ELR (cell line): ENCODE measurements at places on chromosomes 6 and 20.
A peak's percentile ranks its signal among the peaks of the same experiment; 100 is the strongest.

DNA sequence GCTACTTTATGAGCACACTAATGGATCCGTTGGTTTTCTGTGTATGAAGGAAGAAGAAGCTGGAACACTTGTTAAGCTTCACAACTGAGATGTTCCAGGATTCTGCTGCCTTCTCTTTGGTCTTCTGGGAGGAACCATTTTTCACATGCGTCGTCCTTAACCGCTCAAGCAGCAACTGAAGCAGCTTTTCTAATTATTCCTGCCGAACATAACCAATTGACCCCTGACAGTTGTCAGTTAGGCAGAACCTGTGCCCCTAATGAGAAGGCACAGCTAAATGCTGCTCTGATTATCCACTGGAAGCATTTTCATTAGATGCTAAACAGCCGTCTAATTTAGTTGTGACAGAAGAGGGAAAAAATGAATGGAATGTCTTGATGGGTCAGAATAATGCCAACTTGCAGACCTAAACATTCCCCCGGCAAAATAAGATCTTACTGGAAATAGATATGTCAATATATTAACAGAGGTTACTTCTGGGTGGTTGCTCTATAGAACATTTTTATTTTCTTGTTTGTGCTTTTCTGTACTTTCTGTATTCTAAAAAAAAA is 85.0 kb upstream of the SMLR1 start:
- DNase-seq = peak; percentile 42

GRCh38 chr6:74000666-74001490 is 304.9 kb downstream of the CD109 start:
- no peak for DNase-seq

DNA sequence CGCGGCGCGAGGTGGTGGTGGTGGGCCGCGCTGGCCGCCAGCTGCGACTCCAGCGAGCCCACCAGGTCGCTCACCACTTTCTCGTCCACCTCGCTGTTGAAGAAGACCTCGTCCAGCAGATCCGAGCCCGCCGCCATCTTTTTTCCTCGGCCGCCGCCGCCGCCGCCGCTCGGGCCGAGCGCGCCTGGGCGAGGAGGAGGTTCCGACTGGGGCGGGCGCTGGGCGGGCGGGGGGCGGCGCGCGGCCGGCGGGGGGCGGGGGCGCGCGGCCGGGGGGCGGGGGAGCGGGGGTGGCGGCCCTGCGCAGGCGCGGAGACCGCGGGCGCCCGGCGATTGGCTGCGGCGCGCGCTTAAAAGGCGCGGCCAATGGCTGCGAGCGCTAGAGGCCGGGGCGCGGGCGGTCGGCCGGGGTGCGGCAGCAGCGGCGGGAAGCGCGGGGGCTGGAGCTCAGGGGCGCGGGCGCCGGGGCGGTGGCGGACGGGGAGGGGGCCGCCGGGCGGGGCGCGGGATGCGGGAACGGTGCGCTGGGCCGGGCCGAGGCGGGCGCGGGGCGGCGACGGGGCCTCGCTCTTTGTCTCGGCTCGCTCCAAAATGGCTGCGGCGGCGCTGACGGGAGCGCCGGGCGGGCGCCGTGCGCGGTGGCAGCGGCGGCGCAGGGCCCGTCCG is at the start of gene TAF4:
Gene TAF4 (minus strand): TSS at position 208 of the 665 bp plus-strand sequence. CDS start 71 bp downstream, at position 137.
- DNase-seq = peak; percentile 82

GRCh38 chr6:125154761-125155135 is 1.2 kb downstream of the TPD52L1 start:
- peak; percentile 5 for DNase-seq

- DNase-seq = no peak
These were observed 158.9 kb downstream of the SMOC2 start for GRCh38 chr6:168599769-168600330.

GRCh38 chr20:44388466-44389023 is 33.0 kb downstream of the HNF4A start:
- DNase-seq = peak; percentile 90

GRCh38 chr6:24831771-24832716 is 33.3 kb upstream of the ARMH2 start:
- DNase-seq = no peak

DNA sequence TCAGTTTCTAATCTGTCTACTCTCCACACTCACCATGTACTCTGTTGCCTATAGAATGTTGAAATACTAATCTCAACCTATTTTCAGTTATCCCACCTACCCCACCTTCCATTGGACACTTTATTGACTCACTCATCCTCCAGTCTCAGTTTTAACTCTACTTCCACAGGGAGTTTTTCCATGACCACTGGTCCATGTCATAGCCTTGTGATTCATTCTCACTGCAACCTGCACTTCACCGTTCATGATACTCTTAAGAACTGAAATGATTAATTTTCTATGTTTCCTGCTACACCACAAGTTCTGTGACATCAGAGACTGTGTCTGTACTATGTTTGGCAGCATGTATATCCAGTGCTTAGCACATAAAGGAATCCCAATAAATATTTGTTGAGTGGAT is 122.8 kb upstream of the HSF2 start:
- no peak for DNase-seq

GRCh38 chr6:35046862-35047261 is 94.3 kb downstream of the TCP11 start:
- no peak for DNase-seq

GRCh38 chr6:11542863-11543262 is 5.3 kb downstream of the TMEM170B start:
- no peak for DNase-seq

DNA sequence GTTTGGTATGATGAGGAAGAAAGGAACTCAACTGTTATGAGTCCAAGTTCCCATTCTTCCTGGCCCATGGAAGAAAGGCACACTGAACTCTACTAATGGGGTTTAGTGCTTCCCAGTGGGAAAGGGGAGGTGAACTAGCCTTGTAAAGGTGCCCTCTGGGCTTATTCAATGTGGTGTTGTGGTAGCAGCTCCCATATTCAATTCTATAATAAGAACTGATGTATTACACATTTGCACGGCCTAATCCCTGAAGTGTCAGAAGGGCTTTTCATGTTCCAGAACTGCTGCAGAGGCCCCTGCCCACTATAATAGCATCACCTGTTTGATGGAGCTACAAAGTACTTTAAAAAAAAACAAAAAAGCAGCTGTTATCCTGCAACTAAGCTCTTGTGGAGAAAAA is 17.1 kb downstream of the PRKN start:
- no peak for DNase-seq

- no peak for DNase-seq
These were observed 220.6 kb upstream of the UFL1 start for GRCh38 chr6:96301023-96301422.

DNA sequence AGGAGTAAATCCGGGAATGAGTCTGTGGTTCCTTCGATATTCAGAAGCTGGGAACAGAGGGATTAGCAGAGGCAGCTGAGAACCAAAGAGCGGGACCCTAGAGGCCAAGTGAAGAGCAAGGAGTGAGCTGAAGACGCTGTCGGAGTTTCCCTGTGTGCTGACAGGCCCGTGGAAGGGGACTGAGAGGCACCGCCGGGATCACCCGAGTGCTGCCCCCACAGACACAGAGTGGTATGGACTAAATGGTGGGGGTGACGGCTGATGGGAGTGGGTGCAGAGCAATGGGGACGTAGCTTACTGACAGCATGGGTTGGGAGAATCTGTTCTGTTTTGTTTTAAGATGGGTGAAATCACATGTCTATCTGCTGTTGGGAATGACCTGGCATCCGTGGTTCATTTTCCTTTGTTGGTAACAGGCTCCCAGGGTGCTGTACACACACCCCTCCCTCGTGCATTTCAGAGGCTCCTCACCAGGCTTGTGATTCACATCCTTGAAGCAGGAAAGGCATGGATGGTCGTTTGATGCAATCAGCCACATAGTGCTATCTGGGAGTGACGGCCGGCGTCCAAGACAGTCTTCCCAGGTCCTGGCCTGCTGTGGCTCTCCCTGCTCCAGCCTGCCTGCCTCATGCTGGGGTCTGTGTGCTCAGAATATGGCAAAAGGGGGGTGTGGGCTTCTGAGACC is 97.4 kb downstream of the THBS2 start:
- DNase-seq = peak; percentile 55

DNA sequence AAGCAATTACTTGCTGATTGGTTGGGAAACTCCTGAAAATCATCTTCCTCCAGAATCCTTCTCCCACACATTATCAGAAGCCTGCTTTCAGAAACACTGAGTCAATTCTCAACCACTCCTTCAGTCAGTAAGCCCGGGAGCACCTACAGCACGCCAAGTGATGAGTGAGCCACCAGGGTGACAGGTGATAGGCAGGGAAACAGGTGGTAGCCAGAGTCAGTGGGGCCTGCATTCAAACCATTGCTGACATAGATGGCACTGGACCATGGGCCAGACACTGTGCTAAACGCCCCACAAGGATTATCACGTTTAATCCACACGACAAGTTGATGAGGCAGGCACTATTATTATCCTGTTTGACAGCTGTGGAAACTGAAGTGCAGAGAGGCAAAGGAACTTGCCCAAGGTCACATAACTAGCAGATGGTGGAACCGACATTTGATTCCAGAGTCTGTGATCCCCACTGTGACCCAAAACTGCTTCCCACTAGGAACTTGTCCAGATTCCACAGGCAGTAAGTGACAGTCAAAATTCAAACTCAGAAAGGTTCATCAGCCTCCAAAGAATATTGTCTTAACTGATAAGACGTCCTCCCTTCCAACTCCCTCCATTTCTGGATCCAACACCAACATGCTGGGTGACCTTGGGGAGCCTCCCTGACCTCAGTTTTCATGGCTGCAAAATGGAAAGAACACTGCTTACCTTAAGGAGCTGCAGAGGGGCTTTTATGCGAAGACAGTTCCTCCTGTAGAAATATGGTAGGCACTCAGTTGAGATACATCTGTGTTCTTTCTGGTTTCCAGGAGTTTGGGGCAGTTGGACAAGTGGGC is 23.9 kb upstream of the TOP1 start:
- peak; percentile 68 for DNase-seq

DNA sequence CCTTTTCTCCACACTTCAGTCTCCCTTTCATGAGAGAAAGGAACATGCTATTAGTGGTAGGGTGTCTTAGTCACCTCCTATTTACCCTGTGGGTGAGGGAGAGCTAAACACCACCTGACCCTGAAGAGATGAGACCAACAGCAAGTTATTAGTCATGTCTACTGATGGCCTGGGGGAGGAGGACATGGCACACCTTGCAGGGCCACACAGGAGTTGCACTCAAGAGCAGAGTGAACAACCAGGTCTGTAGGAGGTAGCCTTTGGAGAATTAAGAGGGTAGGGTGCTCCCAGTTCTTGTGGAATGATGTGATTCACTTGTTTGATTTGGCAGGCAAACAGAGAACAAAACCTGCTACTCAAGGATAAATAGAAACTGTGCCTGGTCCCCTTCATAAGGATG is 82.7 kb upstream of the FABP7 start:
- DNase-seq = peak; percentile 83

- no peak for DNase-seq
These were observed 98.2 kb downstream of the CLIC5 start for GRCh38 chr6:45917439-45917838.

DNA sequence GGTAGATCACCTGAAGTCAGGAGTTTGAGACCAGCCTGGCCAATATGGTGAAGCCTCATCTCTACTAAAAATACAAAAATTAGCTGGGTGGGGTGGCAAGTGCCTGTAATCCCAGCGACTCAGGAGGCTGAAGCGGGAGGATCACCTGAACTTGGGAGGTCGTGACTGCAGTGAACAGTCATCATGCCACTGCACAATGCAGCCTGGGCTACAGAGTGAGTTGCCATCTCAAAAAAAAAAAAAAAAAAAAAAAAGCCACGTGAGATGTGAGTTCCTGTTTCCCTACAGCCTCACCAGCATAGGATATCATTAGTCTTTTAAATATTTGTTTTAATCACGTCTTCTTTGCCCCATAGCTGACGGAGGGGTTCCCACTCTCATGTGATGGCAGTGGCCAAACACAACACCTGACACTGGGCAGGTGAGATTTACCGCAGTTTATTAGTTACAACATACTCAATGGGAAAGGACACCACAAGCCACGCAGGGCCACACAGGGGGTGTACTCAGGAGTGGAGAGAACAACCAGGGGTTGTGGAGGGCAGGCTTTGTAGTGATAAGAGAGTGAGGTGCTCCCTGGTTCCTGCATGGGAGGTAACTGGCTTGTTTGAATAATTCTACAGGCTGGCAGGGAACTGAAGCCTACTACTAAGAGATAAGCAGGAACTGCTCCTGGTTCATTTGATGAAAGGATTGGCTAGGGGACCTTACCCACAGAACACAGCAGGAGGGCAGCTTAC is 4.6 kb upstream of the LZTS3 start:
- no peak for DNase-seq

DNA sequence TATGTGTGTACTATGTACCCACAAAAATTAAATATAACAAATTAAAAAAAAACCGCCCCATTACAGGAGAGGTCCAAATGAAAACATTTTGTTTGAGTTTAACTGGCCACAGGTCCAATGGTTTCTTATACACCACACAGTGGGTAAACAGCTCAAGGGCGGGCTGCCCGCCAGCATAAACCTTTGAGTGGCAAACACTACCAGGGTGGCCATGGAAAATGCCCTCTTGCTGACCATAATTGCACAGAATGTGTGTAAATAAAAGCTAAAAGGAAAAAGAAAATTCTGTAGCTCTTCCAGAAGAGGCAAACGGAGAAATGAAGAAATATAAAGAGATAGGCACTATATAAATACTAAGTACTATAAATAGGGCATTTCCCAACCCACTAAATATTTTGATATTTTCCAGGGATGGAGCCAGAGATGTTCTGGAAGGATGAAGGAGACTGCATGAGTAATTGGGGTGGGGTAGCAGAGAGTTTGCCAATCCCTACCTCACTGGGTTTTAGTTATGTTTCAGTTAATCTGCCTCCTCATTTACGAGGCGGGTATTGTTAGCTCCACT is 1.1 kb upstream of the CDC5L start:
- DNase-seq = no peak
